ENCODE measurements at places on chromosomes 6 and 20. TPM values are rescaled to one million over a fixed set of nuclear protein-coding genes. Genes with fewer than 3 reads are reported as not detected.

- H3K4me1 ChIP-seq, result no peaks in the 10 kb centered on the region
- no peaks in the 10 kb centered on the region for H3K36me3 ChIP-seq
- DNase-seq, result no peak
- no peak within 1 kb of the TSS for H3K27ac ChIP-seq
- H3K4me3 ChIP-seq, result no peak within 1 kb of the TSS
Observed at GRCh38 chr20:54070187-54070987, at the start of gene BCAS1. Gene BCAS1 (minus strand): TSS chr20:54070594. CDS start chr20:54058718, 11,876 bp downstream.

- H3K27me3 ChIP-seq, result no peaks in the 10 kb centered on the region
- peaks cover 33% of the 10 kb centered on the region for H3K4me1 ChIP-seq
- no peak overlapping the region for H3K27ac ChIP-seq
Observed at GRCh38 chr6:11585426-11586016, 48.0 kb downstream of the TMEM170B start.

DNA sequence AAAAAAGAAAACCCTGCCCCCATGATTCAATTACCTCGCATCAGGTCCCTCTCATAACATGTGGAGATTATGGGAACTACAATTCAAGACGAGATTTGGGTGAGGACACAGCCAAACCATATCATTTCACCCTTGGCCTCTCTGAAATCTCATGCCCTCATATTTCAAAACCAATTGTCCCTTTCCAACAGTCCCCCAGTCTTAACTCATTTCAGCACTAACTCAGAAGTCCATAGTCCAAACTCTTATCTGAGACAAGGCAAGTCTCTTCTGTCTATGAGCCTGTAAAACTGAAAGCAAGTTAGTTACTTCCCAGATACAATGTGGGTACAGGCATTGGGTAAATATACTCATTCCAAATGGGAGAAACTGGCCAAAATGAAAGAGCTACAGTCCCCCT, 536.1 kb downstream of the MEI4 start:
- H3K36me3 ChIP-seq, result no peaks in the 10 kb centered on the region
- no peaks in the 10 kb centered on the region for H3K4me1 ChIP-seq
- H3K27me3 ChIP-seq, result no peaks in the 10 kb centered on the region
- DNase-seq, result no peak
- no peak overlapping the region for H3K27ac ChIP-seq

- H3K36me3 ChIP-seq, result no peaks in the 10 kb centered on the region
- no peaks in the 10 kb centered on the region for H3K27me3 ChIP-seq
- H3K4me3 ChIP-seq, result peak overlapping the region; percentile 21
- H3K4me1 ChIP-seq, result peaks cover 44% of the 10 kb centered on the region
- DNase-seq, result no peak
Observed at GRCh38 chr6:25165177-25165576, 114.0 kb upstream of the CARMIL1 start.

DNA sequence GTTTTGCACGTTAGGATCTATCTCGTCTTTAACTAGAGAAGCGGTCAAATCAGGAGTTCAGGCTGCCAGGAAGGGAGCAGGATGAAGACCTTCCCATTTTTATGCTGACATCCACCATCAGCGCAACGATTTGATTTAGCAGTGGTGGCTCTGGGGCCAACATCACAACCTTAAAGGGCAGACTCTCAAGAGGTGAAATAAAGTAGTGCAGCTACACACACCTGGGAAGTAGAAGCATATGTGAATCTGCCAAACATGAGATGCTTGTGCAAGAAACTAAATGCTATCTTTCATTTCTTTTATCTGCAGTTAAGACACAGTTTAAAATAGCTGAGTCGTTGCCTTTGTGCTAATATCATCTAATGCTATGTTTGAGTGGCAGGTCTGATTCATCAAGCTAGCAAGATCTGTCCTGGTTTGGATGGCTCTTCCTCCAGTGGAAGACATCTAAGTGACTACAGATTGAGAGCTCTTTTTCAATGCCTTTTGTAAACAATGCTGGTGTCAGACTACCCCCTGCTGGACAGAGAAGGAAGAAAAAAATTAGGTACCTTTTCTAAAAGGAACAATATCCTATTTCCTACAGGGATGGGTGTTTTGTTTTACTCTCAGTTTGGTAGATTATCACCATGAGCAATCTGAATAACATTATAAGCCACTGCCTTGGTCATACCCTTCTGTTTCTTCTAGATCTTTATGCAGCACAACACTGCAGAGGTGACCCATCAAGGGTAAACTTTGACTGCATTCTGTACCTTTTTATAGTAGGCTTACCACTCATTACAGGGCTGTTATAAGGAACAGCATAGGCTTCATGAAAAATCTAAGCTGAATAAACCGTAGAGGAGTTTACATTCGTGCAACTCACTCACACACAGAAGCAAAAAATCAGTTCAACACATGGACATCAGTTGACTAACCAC, 171.6 kb upstream of the FBXL4 start:
- no peak for DNase-seq
- H3K36me3 ChIP-seq, result no peaks in the 10 kb centered on the region
- H3K4me3 ChIP-seq, result no peak overlapping the region
- no peak overlapping the region for H3K27ac ChIP-seq

The TMEM244 gene
- total RNA-seq, result not detected

The JAG1 gene
- 65.0 TPM for total RNA-seq
